ENCODE measurements at places on chromosomes 7 and 10.
A peak's percentile ranks its signal among the peaks of the same experiment; 100 is the strongest.

DNA sequence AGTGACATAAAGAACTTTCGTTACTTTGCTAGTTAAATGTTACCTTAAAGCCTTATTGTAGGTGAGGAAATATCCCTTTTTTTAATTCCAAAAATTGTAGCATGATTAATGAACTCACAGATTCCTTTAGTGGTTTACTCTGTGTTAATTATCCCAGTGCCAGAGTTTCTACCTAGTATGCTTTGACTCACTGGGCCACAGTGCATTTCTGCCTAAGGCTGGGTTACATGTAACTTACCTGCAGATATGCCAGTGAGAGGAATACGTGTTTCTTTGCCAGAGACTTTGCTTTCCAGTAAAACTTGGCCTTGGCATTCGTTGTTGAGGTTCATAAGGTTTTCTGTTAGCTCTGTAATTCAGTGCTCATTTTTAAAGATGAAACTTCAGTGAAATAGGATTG is 380.8 kb upstream of the LRGUK start:
- DNase-seq = no peak

GRCh38 chr7:18756378-18757050 is 261.0 kb downstream of the HDAC9 start:
- DNase-seq = no peak

- DNase-seq = no peak
These were observed 98.2 kb downstream of the ANK3 start for GRCh38 chr10:60291344-60291930.

DNA sequence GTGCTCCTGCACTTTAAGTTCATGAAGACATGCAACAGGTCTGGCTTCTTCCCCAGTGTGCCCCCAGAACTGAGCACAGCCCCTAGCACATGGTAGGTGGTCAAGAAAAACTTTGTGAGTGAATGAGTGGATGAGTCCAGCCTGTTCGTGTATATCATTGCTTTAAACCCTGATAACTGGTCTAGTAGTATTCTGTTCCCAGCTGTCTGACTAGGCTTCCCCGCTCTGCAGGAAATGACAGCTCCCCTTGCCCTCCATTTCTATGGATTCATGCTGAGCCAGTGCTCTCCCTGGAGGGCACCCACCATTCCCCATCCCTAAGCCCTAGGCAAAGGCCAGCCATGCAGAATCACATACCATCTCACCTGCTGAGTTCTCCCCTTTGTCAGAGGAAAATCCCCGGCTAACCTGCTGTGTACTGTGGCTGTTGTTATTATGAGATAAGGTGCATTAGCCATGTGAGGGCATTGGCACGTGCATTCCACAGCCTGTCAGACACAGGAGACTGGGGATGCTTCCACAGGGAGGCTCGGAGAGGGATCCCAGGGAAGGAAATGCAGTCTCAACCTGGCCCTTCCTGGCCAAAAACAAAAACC is 698.9 kb downstream of the GRID1 start:
- no peak for DNase-seq

DNA sequence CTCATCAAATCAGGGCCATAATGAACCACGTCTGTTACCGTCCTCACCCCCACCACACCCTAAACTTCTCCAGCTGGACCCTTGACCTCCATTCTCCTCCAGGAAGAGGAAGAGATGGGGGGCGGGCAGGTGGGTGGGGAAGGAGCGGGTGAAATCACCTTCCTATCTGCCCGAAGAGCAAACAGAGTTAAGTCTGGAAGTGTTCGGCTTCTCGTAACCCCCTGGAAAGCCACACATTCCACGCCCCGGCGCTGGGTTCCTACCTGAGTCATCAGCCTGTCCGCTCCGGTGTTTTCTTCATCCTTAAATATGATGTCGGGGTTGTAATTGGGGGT is 736 bp downstream of the SHH start:
- no peak for DNase-seq

- DNase-seq = no peak
These were observed 2.0 kb downstream of the PRR15 start for GRCh38 chr7:29565634-29565981.

GRCh38 chr10:84193846-84194423 is 402 bp upstream of the CDHR1 start:
- no peak for DNase-seq

- DNase-seq = no peak
These were observed 299.2 kb upstream of the LRGUK start for GRCh38 chr7:133827707-133828623.

DNA sequence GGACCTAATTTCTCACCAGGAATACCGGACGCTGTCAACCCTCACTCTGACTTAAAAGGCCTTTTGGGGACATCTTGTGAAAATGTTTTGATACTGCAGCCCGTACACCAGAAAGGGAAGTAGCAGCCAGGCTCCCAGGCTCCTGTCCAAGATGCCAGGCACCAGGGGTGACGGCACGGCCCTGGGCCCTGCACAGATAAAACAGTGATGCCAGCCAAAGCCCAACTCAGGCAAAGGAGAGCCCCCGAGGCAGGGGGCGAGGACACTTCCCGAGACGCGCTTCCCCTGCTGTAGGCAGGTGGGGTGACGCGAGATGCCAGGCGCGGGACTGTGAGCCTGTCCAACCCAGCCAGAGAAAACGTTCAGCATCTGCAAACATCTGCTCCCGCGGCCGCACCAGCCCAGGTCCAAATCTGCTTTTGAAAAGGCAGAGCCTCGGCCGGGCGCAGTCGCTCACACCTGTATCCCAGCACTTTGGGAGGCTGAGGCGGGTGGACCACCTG is 15.7 kb downstream of the ZFAND2A start:
- no peak for DNase-seq

- no peak for DNase-seq
These were observed 20.0 kb downstream of the TCF7L2 start for GRCh38 chr10:112970021-112970420.

GRCh38 chr10:42984035-42984610 is 92.7 kb upstream of the RET start:
- no peak for DNase-seq

- no peak for DNase-seq
These were observed 27.0 kb upstream of the JAZF1 start for GRCh38 chr7:28207486-28208158.

DNA sequence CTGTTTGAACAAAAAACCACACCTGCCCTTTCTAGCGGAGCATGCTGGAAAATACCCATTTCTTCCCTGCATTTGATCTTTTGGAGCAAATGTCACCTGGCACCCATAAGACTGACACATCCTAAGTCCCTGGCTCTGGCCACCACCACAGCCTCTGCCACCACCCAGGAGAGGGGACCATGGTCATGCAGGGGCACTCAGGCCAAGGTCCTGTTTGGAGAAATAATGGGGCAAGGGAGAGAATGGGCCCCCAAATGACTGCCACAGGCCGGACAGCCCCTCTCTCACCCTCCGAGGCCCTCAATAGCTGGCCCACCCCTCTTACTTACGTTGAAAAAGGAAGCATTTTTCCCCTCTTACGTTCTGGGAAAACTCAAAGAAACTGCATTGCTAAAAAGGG is 35.4 kb downstream of the RGS10 start:
- no peak for DNase-seq

DNA sequence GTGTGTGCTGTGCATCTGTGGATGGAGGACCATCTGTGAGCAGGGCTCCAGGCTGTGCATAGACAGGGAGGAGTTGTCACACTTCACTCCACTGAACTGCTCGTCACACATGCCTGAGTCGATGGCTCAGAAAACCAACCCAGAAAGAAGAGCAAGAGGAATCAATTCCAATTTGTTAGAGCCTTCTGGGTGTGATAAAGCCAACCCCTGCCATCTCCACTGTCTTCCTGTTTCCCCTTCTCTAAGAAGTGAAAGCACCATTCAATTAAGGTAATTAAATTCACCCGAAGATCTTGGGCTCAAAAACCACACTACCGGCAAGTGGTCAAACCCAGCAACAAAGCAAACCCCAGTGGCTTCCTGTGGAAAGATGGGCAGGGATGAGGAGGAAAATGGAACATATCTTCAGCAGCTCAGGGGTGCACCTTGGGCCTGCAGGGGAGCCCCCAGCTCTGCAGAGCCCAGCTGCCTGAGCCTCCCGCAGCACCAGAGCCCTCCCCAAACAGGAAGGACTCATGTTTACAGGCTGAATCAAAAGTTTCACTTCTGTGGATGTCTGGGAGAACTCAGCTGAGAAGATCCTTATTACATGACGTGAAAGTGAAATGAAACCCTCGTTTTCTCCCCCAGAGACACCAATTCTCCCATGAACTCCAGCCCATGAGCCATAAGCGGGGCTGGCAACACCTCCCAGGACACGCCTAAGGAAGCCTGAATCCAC is 10.9 kb downstream of the C10orf71 start:
- peak; percentile 8 for DNase-seq

GRCh38 chr10:1570416-1571051 is 166.8 kb downstream of the ADARB2 start:
- no peak for DNase-seq

- no peak for DNase-seq
These were observed 37.4 kb upstream of the GSAP start for GRCh38 chr7:77453531-77453930.

DNA sequence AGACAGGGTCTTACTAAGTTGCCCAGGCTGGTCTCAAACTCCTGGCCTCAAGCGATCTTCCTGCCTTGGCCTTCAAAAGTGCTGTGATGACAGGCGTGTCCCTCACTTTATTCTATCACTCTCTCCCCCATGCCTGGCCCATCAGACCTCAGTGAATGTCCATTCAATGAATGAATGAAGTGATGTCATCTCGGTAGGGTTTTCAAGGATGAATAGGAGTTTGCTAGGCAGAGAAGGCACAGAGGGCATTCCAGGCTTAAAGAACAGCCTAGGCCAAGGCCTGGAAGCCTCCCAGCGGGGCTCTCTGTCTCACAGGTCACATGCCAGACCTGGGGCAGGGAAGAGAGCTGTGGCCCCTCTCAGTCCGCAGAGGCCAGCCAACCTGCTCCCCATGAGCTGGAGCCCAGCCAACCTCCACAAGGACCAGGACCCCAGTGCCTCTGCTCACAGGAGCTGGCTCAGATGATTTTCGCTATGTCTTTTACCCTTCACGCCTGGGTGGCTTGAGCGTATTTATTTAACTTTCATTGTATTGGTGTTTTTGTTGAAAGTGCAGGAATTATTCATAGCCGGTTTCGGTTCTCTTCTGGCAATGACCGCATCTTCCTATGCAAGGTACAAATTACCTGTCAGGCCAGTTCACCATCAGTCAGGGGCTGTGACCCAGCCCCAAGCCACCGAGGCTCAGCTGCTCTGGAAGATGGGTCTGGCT is 11.8 kb upstream of the TNRC18 start:
- DNase-seq = no peak

- DNase-seq = no peak
These were observed 103.2 kb downstream of the NPSR1 start for GRCh38 chr7:34761206-34761605.

- no peak for DNase-seq
These were observed 124.3 kb upstream of the WNT16 start for GRCh38 chr7:121204537-121204936.

Data from stimulated activated CD8-positive, alpha-beta memory T cell treated with anti-CD3 and anti-CD28 coated beads, Interleukin-12 subunit alpha, Interleukin-12 subunit beta, amount 100 ng/mL, for 4 hours (primary cell).